ENCODE measurements at places on chromosomes 16 and 17. TPM values are rescaled to one million over a fixed set of nuclear protein-coding genes. Genes with fewer than 3 reads are reported as not detected.

CDK5R1 gene
- total RNA-seq: 1.4 TPM

STX4 gene
- 42.4 TPM for total RNA-seq

SRCIN1 gene
- total RNA-seq: 1.4 TPM

WFIKKN1 gene
- total RNA-seq: 0.10 TPM

GPRC5B gene
- 103 TPM for total RNA-seq

CDC27 gene
- 81.8 TPM for total RNA-seq

ZNF747 gene
- total RNA-seq: 9.0 TPM

WSCD1 gene
- 11.6 TPM for total RNA-seq

DLX4 gene
- not detected for total RNA-seq

TBC1D3K gene
- total RNA-seq: not detected

TNFRSF13B gene
- not detected for total RNA-seq

CCDC40 gene
- total RNA-seq: 5.8 TPM

POLR3E gene
- total RNA-seq: 41.8 TPM

TBC1D26 gene
- total RNA-seq: not detected
